Activated CD8-positive, alpha-beta T cell treated with anti-CD3 and anti-CD28 coated beads for 36 hours (primary cell): ENCODE measurements at places on chromosomes 2 and 18. TPM values are rescaled to one million over a fixed set of nuclear protein-coding genes. Genes with fewer than 3 reads are reported as not detected.

DNA sequence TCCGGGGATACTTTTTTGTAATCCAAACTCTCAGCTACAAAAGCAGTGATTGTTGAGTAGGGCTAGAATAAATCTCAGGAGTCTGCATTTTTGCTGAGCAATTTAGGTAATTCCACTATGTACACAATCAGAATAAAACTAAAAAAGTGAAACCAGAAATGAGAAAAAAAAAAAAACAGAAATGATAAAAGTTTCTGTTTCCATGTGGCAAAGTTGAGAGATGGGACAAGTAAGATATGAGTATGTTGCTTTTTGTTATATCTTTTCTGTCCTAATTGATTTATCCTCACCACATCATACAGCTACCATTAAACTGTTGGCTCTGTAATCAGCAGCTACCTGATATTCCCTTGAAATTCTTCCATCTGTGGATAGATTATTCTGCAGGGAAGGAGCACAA lies 92.7 kb downstream of the VWC2L start:
- no peak for DNase-seq

GRCh38 chr2:98477036-98477435 lies 32.4 kb downstream of the INPP4A start:
- DNase-seq = no peak

GRCh38 chr2:40658941-40659340 lies 207.1 kb upstream of the SLC8A1 start:
- no peak for DNase-seq

DNA sequence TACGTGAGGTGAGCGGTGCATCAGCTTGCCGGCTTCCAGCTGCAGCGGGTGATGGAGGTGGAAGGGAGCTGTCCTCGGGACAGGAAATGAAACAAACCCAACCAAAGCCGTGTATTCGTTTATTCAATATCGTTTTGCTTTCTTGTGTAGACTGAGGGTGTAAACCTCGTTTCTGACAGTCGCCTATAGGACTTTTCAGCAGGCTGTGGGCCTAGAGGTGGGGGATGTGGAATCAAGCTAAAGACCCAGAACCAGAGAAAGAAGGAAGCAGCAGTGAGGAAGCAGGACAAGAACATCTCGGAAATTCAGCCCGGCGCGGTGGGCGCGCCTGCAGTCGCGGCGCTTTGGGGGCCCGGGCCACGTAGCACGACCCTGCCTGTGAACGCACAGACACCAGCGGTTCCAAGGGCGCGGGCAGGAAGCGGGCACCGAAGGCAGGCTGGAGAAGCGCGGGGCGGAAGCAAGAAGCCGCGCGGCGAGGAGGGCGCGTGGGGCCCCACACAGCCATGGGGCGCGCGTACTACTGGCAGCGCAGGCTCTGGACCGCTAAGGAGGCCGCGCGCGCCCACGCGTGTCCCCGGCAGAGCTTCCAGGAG lies 755 bp upstream of the ATP9B start:
- peak; percentile 61 for DNase-seq

DNA sequence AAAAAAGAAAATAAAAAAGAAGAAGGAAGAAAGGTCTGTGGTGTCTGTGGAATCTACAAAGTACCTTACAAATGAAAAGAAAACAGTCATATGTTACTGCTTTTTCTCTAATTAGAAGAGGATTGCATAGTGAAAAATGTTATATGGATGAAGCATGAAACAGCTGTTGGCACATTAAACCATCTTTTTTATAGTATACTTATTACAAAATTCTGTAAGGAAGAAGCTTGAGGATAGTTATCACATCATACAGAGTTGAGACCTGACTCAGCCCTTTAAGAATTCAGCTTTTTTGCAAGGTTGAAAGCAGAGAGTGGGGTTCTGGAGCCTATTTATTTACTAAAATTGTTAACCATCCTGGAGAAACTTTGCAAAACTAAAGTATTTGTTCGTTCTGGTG lies 222.7 kb downstream of the PHLPP1 start:
- DNase-seq = no peak

- no peak for DNase-seq
Observed at GRCh38 chr2:150572961-150573395, 85.5 kb upstream of the RND3 start.

DNA sequence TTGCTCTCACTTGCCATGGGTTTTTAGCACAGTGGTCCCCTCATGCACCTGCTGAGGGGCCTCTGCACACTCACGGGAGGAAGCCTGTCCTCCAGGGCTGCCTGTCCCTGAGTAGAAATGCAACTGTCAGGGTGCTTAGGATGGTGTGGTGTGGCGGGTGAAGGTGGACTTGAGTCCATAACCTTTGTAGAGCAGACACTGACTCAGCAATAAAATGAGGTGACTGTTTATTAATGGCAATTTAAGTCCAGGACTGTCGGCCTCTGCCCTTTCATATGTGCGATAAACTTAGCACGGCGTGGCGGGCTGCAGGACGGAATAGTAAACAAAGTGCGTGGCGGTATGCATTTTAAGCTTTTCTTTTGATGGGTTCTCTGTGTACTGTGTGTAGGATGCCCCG lies 188.2 kb downstream of the LDLRAD4 start:
- no peak for DNase-seq

- DNase-seq = no peak
Observed at GRCh38 chr2:223228871-223229270, 176.9 kb downstream of the KCNE4 start.

DNA sequence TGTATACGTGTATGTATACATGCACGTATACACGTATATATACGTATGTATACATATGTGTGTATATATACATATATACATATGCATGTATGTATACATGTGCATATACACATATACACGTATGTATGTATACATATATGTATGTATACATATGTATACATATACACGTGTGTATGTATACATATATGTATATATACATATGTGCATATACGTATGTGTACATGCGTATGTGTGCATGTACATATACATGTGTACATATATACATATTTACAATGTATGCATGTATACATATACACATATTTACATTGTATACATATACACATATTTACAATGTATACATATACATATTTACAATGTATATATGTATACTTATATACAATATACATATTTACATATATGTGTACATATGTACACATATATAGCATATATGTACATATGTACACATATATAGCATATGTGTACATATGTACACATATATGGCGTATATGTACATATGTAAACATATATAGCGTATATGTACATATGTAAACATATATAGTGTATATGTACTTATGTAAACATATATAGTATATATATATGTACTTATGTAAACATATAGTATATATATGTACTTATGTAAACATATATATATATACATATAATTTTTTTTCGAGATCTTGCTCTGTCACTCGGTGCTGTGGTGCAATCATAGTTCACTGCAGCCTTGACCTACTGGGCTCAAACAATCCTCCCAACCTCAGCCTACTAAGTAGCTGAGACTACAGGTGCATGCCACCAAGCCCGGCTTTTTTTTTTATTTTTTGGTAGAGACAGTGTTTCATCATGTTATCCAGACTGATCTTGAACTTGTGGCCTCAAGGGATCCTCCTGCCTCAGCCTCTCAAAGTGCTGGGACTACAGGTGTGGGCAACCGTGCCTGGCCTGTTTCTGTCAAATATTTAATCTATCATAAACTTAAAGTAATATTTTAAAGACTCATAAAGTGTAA lies 23.2 kb downstream of the COBLL1 start:
- DNase-seq = no peak

DNA sequence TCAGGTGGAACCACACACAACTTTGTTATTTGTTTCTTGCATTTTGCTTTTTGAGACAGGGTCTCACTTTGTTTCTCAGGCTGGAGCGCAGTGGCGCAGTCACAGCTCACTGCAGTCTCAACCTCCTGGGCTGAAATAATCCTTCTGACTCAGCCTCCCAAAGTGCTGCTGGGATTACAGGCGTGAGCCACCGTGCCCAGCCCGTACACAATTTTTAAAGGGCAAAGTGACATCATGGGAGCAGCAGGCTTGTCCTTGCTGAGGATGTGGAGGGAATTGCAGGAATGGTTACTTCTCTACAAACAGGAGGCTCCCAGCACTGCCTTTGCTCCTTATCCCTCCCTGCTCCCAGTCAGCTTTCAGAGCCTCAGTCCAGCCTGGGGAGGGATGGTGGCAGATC lies 355.9 kb upstream of the KLHL29 start:
- no peak for DNase-seq

- DNase-seq = no peak
Observed at GRCh38 chr2:86000938-86001312, 104.8 kb downstream of the POLR1A start.

- peak; percentile 32 for DNase-seq
Observed at GRCh38 chr2:130341562-130342019, 1.1 kb upstream of the IMP4 start.

DNA sequence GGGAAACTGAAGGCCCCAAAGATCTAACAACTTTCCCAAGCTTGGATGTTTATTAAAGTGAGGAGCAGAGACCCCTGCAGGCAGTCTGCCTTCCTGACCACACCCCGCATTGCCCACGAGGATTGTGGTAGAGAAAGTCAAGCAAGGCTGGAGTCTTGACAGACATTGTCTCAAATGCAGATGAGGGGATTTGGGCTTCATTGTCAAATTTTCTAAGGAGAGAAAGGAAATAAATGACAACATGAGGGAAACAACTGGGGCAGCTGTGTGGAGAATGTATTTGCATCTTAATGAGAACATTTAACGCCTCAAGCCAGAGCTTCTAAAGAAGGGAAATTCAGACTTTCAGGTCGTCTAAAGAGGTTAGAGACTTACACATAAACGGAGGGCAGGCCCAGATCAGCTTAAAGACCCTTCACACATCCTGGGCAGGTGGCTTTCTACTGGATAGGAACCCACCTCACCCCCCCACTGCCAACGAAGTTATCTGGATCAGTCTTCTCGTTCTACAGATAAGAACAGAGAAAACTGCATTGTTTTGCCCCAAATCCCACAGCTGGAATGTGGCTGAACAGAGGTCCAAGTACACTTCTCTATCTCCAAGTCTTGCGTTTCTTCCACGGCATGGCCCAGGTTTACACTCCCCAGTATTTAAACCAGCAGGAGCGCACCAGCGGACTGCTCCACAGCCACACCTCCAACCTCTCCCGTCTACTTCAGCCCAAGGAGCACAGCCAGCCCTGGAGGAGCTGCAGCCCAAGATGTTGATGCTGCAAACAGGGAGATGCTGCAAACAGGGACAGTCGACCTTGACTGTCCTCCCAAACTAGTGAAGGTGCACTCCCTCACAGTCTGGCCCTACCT lies 16.2 kb upstream of the SCG2 start:
- DNase-seq = no peak

GRCh38 chr18:79581911-79582310 lies 97.7 kb upstream of the CTDP1 start:
- DNase-seq = no peak

- DNase-seq = no peak
Observed at GRCh38 chr2:34098256-34098655, 499.2 kb upstream of the FAM98A start.

DNA sequence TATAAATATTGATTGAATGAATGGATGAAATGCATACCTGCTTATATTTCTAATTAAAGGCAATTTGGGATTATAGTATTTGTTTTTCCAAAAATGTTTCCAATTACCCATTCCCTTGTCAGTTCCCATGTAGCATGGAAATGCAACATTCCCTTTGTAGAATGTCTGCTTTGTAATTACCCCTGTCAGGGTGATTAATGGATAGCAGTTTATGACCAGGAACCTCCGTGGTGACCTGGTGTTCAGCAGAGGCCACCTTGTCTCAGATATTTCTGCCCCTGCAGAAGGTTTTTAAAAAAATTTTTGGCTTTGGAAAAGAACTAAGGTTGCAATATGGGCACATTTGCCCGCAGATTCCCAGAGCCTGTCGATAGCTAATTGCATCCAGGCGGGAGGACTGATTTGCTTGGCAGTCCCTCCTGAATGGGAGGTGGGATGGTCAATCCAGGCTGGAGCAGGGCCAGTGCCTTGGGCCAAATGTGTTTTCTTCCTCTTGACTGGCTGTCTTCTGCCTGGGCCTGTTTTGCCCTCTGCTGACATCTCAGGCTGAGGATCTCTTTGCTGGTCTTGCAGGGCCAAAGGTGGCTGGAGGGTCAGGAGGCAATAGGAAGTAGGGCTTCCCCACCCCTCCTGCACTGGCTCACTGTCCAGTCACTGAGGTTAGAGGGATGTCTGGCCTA lies 82.1 kb downstream of the TMEM182 start:
- no peak for DNase-seq

DNA sequence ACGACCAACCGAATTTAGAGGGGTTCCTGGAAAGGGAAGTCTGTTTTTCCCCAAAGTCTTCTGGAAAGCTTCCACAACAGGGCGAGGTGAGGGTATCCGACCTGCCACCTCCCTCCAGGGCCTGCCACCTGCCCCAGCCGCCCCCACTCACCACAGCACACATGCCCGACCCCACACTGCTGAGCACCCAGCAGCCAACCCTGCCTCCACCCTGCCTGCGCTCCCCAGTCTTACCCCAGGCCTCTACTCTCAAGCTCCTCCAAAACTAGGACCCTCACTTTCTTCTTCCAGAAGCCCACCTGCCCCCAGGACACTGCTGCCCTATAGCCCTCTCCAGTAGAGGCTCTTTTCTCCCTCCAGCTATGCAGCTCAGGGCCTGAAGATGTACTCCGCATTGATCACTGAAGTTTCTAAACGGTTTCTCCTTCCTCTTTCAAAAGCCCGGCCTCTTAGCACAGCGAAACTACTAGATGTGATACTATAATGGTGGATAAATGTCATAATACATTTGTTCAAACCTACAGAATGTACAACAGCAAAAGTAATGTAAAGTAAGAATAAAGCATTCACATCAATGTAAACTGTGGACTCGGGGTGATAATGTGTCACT lies 128.8 kb upstream of the SLC1A4 start:
- DNase-seq = no peak

GRCh38 chr2:237345891-237346640 lies 67.9 kb downstream of the COL6A3 start:
- DNase-seq = no peak

GRCh38 chr2:28516430-28516829 lies 20.6 kb downstream of the PLB1 start:
- no peak for DNase-seq

- DNase-seq = no peak
Observed at GRCh38 chr18:35121038-35121437, 79.8 kb downstream of the MAPRE2 start.

- no peak for DNase-seq
Observed at GRCh38 chr18:1011349-1011748, 106.7 kb downstream of the ADCYAP1 start.

The TMEM200C gene
- not detected for total RNA-seq

The PNKD gene
- 24.4 TPM for total RNA-seq

The STARD7 gene
- total RNA-seq = 145 TPM

The DSC3 gene
- 0.04 TPM for total RNA-seq

The CCDC102B gene
- total RNA-seq = 0.95 TPM

The MC2R gene
- not detected for total RNA-seq

The ARHGEF4 gene
- 4.3 TPM for total RNA-seq

The OBSL1 gene
- total RNA-seq = 1.4 TPM

The MC5R gene
- total RNA-seq = not detected
